ENCODE measurements at places on chromosomes 16 and 17. TPM values are rescaled to one million over a fixed set of nuclear protein-coding genes. Genes with fewer than 3 reads are reported as not detected.

SLC7A5 gene
- total RNA-seq, result 383 TPM

TMEM98 gene
- total RNA-seq, result 0.22 TPM

CLEC10A gene
- total RNA-seq, result 0.42 TPM

C16orf92 gene
- total RNA-seq, result not detected
